ENCODE measurements at places on chromosomes 2 and 18.

DNA sequence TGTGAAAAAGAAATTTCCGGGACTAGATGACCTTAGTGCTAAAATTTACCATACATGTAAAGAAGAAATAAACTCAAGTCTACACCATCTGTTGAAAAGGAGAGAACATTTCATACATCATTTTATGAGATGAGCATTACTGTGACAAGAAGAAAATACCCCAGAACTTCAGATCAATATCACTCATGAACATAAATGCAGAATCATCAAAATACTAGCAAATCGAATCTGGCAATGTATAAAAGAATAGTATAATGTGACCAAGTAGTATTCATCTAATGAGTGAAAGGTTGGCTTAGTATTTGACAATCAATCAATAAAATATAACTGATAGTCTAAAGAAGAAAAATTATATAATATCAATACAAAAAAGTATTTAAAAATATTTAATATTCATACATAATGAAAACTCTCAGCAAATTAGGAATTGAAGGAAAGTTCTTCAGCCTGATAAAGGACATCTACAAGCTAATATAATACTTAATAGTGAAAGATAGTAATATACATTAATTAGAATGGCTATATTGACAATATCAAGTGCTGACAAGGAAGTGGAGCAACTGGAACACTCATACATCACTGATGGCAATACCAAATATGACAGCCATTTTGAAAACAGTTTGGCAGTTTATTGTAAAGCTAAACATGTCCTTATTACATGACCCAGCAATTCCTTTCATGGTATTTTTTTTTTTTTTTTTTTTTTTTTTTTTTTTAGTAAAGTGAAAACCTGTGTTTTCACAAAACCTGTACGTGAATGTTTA, 231.4 kb upstream of the ZEB2 start:
- DNase-seq = no peak

GRCh38 chr2:237511885-237512405, 24.9 kb downstream of the MLPH start:
- DNase-seq = no peak

DNA sequence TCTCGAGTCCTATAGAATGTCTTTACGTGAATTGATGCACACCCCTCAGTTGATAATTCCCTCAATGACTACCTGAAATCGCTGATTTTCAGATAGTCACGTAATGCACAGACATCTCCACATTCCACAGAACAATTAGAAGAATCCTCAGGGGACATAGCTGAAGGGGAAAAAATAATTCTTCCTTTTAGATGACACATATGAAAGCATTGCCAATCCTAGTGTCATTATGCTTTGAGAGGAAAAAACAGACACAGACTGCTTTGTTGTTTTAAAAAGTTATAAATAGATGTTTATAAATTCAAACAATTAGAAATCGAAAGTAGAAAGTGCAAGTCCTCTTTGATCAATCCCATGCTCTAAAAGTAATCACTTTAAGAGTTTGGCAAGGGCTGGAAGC, 100.6 kb upstream of the FN1 start:
- no peak for DNase-seq

- no peak for DNase-seq
Measured at GRCh38 chr2:180614776-180615175, 365.6 kb upstream of the UBE2E3 start.

DNA sequence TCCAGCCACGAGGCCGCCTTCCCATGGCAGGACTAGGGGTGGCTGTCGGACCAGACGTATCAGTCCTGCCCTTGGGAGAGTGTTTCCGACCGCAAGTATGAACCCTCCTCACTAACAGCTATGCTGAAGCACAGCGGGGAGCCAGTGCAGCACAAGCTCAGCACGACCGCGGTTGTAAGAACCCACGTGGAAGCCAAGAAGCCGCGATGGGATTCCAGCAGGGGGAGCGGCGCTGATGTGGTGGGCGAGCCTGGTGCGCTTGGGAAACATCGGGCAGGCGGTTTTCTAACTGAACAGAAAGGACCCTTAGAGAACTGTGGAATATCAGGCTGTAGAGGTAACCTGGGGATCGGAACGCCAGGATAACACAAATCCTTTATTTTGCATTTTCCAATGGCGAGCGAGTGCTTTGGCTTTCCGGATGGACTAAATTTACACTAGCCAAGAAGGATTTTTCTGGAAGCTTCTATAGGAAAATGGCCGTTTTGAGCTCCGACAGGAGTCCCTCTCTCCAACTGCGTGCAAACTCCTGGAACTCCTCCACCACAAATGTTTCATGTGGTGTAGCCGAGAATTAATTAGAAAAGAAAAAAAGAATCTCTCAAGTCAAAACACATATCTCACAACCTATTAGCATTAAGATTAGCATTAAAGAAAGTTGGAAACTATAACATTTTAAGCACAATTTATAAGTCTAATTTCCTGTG, 132.0 kb upstream of the MYCN start:
- no peak for DNase-seq

DNA sequence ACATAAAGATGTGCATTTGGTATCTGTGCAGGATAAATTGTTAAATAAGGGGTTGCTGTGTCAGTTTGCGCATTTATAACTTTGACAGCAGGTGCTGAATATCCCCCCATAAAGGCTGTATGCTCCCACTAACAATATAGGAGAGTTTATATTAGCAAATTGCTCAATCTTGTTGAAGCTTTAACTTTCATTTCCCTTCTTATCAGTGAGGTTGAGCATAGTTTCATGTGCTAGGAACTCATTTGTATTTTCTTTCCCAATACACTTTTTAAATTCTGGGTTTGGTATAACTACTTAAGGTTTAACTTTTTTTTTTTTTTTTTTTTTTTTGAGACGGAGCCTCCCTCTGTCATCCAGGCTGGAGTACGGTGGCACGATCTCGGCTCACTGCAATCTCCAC, 89.0 kb downstream of the FAM117B start:
- DNase-seq = no peak

Data from stimulated activated CD4-positive, alpha-beta T cell treated with anti-CD3 and anti-CD28 coated beads, Interleukin-1b, Interleukin-23, amount 100 ng/mL, for 1 hour (primary cell).